SK-MEL-5 (cell line): ENCODE measurements at places on chromosomes 4 and X.

DNA sequence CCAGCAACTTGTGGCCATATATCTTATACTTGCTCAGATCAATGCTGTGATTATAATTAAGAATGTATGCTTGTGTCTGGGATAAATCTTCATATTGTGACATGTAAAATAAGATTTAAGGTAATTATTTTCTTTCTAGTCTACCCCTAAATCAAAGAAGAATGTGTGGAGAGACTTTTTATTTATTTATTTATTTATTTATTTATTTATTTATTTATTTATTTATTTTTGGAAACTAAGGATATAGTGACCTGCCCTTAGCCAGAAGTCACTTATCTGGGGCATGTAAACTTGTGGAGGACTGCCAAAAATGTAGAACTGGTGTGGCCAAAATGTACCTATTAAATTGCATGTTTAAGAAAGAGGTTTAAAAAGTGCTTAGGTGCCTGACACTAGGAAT lies 144.3 kb downstream of the BEND2 start:
- DNase-seq, result no peak

GRCh38 chr4:121873604-121874003 lies 3.3 kb upstream of the BBS7 start:
- DNase-seq, result no peak

GRCh38 chr4:19314116-19314515 lies 937.6 kb upstream of the SLIT2 start:
- no peak for DNase-seq

DNA sequence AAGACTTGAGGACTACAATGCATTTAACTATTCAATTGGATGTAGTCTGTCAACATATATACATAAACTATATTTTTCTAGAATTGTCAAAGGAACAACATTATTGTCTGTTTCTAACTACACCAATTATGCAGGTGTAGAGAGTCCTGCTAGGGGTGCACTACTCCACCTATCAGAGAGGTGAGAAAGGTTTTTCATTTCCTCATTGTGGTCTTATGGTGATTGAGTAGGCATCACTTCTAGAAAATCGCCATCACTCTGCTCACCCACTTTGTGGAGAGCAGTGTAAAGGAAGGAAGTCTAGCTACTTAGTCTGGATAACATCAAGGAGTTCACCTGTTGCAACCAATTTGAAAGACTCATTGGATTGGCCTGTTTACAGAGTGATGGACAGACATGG lies 4.4 kb upstream of the ADH1C start:
- DNase-seq, result no peak
